ENCODE measurements at places on chromosomes 12 and 14.

GRCh38 chr12:26334621-26335124, 139.3 kb downstream of the SSPN start:
- no peak for DNase-seq

GRCh38 chr12:50550530-50551223, 45.9 kb downstream of the DIP2B start:
- no peak for DNase-seq

DNA sequence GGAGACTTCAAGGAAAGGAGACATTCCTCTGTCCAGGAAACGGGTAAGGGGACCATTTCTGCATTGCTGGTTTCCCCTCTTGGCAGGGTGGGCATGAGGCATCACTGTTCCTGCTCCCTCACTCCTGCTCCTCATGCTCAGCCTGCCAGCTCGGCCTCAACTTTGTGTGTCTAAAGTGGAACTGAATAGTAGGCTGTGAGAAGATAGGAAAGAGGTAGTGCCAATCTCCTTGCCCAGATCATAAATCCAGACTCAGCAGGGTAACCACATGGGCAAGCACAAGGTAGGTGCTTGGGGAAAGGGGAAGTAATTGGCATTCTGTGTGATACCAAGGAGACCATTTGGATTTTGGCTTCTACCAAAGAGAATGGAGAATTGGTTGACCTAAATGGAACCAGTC, 2.6 kb downstream of the LTB4R start:
- no peak for DNase-seq

DNA sequence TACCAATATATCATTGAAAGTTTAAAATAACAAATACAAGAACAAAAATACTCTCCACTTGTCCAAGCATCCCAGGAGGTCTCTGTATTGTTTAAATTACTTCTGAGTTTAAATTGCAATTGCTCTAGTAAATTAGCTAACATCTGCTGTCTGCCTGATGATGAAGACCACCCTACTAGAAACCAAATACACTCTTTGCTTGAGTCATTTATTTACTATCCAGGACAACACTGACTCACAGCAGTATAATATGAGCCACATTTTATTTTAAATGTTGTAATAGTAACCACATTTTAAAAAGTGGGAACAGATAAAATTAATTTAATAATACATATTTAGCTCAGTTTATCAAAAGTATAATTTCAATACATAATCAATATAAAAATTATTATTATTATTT, 62.9 kb upstream of the EEA1 start:
- DNase-seq = no peak

DNA sequence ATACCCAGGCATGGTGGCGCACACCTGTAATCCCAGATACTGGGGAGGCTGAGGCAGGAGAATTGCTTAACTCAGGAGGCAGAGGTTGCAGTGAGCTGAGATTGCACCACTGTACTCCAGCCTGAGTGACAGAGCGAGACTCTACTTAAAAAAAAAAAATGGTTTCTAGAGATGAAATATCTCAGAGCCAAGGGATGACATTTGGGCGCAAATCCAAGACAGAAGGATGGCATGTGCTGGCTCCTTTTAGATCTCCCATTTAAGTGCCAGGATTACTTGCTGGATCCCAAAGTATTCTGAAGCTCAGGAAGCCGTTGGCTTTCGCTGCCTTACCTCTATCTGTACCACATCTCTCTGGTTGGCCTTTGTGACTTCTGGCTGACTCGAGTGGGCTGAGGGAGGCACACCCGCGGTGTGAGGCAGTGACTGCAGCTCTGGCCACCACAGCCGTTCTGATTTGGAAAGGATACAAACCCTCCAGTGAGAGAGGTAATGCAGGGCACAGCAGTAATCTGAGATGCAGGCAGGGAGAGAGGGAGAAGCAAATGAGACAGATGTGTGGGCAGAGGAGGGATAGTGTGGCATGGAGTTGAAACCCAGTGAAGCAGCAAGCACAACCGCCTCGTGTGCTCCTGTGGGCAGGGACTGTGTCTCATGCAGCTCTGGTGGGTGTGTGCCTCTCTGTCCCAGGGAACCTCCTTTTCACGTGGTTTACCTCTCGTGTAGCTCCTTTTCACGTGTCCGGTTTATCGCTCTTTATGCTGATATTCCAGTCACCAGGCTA, 4.9 kb downstream of the B4GALNT3 start:
- no peak for DNase-seq

DNA sequence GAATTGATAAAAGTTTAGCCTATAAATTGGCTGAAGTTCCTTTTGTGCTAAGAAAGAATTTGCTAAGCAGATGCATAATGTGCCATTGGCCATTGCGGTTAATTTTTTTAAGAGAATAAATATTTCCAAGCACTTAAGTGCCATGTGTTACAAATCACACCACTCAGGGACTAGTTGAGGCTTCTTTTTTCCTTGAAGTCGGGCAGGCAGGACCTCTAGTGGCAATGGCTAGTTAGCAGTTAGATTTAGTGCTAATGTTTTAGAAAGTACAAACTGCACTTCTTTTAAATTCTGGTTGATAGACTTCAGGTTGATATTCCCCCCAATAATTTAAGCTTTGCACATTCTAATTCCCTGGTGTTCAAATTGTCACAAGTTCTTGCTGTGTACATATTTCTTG, 294.3 kb downstream of the APAF1 start:
- no peak for DNase-seq

GRCh38 chr14:68564191-68564825, 228.6 kb downstream of the ZFP36L1 start:
- no peak for DNase-seq

GRCh38 chr14:68365228-68365627, 427.6 kb downstream of the ZFP36L1 start:
- DNase-seq = no peak

GRCh38 chr12:125493704-125494308, 428.6 kb downstream of the AACS start:
- no peak for DNase-seq

- no peak for DNase-seq
Observed at GRCh38 chr12:91239481-91239880, 56.9 kb upstream of the DCN start.

GRCh38 chr14:20387576-20387975, 25.7 kb downstream of the TEP1 start:
- DNase-seq = no peak

- no peak for DNase-seq
Observed at GRCh38 chr14:36519431-36520321, at the start of gene NKX2-1. TSS of gene NKX2-1 (minus strand) at chr14:36520232. CDS start at chr14:36520129, 103 bp downstream.

DNA sequence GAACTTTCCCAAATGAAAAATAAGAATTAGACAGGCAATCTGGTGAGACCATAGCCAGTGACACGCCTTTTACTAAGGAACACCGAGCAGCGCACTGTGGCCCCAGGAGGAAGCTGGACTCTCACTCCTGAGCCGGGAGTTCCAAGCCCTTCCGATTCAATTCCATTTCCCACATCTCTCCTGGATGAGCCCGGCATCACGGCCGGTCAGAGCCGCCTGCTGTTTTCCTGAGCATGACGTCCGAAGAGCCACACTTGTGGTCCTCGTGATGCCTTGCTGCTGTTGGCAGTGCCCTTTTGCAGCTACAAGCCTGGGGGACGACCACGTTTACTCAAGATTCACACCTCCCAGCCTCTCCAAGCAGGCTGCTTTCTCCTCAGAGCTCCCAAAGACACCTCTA, 40.8 kb downstream of the FBXL14 start:
- no peak for DNase-seq

GRCh38 chr14:68809524-68809923, 16.7 kb upstream of the ZFP36L1 start:
- no peak for DNase-seq

- DNase-seq = no peak
Observed at GRCh38 chr14:88326352-88327103, 3.5 kb upstream of the KCNK10 start.

DNA sequence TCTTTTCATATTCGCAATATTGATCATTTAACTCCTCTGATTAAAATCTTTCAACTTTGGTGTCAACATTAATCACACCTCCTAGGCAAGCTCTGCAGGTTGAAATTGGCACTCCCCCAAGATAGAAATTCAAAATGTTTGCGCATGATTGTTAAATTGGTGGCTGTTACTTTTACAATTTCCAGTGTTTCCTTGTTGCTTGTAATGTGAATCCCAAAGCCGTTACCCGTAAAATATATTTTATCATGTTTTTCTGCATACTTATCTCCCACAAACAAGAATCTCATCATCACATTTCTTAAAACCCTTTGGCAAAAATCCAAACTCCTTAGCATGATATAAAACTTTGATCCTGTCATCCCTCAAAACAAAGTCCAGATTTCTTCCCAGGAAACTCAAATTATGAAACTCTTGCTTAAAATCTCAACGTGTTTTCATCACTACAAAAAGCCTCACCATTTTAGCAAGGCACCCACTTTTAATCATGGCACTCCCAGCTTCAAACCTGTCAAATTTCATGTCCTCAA, 14.7 kb downstream of the RTL1 start:
- no peak for DNase-seq

DNA sequence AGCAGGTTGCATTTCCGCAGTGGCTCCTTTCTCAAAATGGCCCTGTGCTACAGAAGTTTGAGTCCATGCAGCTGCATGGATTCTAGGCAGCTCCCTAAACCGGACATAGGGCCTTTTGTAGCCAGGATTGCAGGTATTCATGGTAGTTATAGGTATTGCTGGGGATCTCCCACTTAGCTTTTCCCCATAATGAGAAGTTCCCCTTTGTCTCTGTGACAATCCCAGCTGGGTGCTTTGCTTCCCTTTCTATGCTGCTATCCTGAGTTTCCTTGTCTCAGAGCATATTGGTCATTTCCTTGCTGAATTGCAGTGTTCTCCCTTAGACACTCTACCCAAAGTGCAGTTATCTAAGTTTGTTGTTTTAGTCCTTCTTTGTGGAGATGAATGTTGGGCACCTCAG, 120.9 kb upstream of the MIS18BP1 start:
- no peak for DNase-seq

DNA sequence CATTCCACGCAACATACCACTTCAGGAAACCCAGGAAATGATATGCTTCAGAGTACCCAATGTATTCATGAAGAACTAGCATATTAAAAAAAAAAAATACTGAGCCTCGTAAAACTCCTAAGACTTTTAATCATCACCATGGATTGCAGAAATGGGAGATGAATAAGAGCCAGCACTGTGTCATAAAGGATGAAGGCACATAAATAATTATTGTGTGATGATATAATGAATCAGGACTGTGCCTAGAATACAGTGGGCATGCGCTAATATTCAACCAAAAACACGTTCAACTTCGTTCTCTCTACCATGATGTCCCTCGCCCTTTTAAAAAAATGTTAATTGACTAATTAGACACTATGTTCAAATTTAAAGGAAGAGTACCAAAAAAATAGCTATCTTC, 68.7 kb downstream of the CIT start:
- DNase-seq = no peak

GRCh38 chr14:74697543-74697942, 15.3 kb downstream of the AREL1 start:
- DNase-seq = no peak

DNA sequence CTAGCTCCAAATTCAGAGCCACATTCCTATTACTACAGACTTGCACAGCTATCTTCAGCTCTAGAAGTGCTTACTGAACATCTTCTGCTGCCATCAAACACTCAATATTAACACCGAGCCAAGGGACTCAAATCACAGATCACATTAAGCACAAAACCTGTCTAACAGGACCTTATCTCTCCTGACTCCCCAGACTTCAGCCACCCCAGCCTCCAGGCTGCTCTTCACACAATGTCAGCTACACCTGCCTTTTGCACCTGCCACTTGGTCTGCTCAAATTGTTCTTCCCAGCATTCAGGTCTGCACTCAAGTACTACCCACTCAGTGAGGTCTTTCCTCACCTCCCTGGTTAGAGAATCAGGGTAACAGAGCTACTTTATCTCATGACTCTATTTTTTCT, 57.1 kb downstream of the GALC start:
- DNase-seq = no peak

- no peak for DNase-seq
Observed at GRCh38 chr14:22388669-22389595, 200.1 kb downstream of the DAD1 start.

GRCh38 chr12:23906329-23906728, 43.1 kb downstream of the SOX5 start:
- DNase-seq = no peak

DNA sequence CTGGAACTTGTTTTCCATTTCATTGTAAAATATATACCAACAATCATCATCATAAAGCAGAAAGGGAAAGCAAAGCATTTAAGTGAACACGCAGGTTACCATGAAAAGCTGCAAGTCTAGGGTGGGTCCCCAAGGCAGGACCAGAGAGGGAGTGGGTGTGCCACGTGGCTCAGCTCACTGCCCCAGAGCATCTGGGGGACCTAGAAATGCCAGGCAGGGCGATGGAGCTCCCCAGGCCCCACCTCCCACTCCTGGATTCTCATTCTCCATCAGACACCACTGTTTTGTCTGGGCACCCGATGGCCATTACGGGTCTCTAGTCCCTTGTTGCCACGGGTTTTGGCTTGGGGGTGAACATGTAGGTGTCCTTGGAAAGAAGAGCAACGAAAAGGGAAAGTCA, 34.7 kb downstream of the BCL11B start:
- DNase-seq = no peak

DNA sequence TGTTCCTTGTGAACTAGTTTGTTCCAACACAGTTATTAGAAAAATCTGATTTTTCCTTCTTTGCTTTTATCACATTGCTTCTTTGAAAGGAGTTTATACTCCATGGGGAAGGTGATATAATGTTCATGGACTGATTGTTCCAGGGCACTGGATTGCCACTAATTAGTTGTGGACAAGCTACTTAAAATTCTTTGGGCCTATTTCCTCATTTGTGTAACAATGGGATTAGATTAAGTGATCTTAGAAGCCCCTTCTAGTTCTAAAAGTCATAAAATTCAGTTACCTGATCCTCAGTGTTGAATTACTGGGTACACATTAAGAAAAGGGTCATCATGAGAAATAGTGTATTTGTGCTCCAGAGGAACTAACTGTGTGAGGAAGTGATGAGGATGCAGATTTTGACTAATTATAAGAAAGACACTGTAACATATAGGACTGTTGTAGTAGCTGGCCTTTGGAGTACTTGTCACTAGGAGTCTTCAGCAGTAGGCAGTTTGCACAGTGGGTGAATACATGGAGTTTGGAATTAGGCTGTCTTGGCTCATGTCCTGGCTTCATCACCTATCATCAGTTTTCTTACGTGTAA, 82.2 kb downstream of the MIA2 start:
- DNase-seq = no peak

DNA sequence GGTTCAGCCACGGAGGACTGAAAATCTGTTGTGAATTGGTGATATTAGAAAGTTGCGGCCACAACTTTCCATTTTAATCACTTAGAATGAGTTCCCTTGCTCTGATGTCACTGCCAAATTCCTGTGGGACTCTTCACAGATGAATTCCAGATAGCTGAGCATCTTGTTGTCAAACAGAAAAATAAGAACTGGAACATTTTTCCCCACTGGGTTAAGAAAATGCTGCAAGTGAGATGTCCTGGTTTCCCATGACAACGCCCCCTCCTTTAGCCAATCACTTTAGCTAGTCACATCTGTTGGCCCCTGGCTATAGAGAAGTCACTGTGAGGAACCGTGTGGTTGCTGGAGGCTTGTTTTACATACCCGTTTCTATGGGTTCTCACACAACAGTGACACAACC, 135.9 kb downstream of the KTN1 start:
- DNase-seq = no peak

GRCh38 chr14:49508124-49508523, 78.1 kb downstream of the RPS29 start:
- DNase-seq = no peak

Measured in activated CD4-positive, alpha-beta memory T cell treated with anti-CD3 and anti-CD28 coated beads, Interleukin-2, amount 10 ng/mL, durations not matched to agents 7 days and 5 days (primary cell).